ENCODE measurements at places on chromosomes 2 and 18. TPM values are rescaled to one million over a fixed set of nuclear protein-coding genes. Genes with fewer than 3 reads are reported as not detected.

DNA sequence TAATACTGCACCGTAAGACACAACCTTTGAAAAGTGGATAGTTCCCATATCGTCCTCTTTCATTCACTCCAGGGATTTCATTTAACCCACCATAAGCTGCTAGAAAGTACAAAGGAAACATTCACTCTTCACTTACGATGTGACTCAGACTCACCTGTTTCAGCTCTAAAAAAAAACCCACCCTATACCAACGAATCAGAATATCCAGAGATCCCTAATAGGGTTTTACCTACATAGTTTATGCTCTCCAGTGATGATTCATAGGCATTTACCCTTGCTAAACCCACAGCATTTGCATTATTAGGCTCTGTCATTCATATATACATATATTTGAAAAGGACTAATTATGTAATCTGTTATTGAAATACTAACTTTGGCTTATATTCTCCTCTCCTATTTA, 60.2 kb downstream of the PRPF40A start:
- no peak for DNase-seq

- DNase-seq: peak; percentile 72
These were observed 84.2 kb upstream of the TTN start for GRCh38 chr2:178891265-178891958.

GRCh38 chr18:34339155-34339554, 114.4 kb upstream of the NOL4 start:
- DNase-seq: no peak

The PAIP2B gene
- 9.9 TPM for total RNA-seq

GRCh38 chr18:23179416-23179815, 44.1 kb downstream of the CABLES1 start:
- DNase-seq: no peak

The TRPM8 gene
- total RNA-seq: not detected

- DNase-seq: no peak
These were observed 144.1 kb downstream of the PRPF40A start for GRCh38 chr2:152573168-152573567.

DNA sequence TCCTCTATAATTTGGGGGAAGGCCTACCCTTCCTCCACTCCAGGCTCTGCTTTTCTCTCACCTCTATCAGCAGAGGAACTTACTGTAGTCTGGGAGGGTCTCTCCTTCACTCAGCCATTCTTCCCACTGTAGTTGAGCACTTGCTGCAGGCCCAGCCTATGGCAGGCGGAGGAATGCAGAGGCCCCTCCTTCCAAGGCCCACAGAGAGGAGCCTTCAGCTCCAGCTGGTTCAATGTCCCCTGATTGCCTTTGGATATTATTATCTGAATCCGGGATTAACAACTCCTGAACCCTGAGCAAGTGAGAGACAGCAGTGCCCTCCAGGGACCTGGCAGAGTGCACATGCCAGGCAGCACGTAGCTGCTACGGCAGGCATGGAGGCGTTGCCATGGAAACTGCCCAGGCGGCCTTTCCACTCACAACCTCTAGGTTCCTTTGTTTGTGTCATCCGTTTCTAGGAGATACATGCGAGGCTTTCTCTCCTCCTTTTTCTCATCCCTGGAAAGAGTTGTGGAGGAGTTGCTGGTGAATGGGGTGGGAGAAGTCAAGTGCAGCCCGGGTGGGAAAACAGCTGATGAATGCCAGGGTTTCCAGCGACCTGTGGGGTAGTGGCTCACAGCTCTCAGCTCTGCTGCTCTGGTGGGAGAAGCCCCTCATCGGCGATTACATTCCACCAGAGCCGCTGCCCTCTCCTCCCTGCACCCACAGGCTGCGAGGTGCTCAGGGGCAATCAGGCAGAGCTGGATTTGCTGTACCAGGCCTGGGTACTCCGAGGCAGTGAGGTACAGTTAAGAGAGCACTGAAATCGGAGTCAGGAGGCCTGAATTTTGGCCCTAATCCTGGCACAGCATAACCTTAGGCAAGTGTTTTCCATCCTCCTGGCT, 55.3 kb upstream of the HK2 start:
- DNase-seq: no peak

All from Caco-2 (cell line).